ENCODE measurements at places on chromosomes 2 and 18. TPM values are rescaled to one million over a fixed set of nuclear protein-coding genes. Genes with fewer than 3 reads are reported as not detected.

RPRM gene
- total RNA-seq, result 4.0 TPM

DNA sequence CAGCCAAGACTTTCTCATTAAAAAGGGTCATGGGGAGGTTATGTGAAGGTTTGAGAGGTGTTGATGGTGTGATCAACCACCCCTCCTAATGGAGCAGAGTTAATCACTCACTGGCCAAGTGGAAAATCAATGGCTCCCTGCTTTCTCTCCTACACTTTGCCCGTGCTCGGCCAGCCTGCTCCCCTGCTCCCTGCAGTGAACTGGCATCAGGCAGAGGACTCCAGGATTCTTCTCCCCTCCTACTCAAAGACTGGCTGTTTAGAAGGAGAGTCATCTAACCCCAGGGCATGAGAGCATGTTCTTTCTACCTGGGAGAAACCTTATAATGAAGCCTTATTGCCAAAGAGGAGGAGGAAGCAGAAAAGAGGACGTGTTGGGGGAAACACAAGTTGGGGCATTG lies 74.9 kb downstream of the SGPP2 start:
- DNase-seq, result no peak
- H3K36me3 ChIP-seq, result no peaks in the 10 kb centered on the region
- H3K4me1 ChIP-seq, result no peaks in the 10 kb centered on the region
- H3K27ac ChIP-seq, result no peak overlapping the region
- no peaks in the 10 kb centered on the region for H3K27me3 ChIP-seq
- no peak overlapping the region for H3K4me3 ChIP-seq

STEAP3 gene
- 5.8 TPM for total RNA-seq

ACMSD gene
- not detected for total RNA-seq

All from ovary (tissue), 10 donors.